Glomerular endothelial cell (primary cell): ENCODE measurements at places on chromosomes 6 and 20.

GRCh38 chr20:32411955-32412706 is 54.0 kb downstream of the ASXL1 start:
- DNase-seq: no peak

DNA sequence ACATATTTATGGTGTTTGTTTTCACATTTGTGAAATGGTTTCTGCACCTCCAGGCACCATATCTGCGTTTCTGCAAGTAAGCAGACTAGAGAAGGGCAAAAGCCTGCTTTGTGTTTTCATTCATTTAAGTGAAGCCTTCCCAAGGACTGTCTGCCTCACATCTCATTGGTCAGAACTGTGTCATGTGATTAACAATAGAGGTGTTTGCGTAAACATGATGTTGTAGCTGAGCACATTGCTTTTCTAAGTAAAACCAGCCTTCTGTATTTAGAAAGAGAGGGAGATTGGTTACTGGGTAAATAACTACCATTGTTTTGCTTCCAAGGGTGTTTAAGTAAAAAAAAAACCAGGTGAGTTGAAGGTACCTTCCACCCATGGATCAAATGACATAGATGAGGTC is 39.7 kb downstream of the SH3BGRL2 start:
- no peak for DNase-seq

GRCh38 chr20:44684047-44684967 is 30.9 kb upstream of the CCN5 start:
- no peak for DNase-seq

- DNase-seq: no peak
These were observed 190.6 kb upstream of the TCF21 start for GRCh38 chr6:133698272-133698671.

- no peak for DNase-seq
These were observed 68.9 kb downstream of the EDN1 start for GRCh38 chr6:12359036-12359435.

- no peak for DNase-seq
These were observed 7.0 kb downstream of the ATXN1 start for GRCh38 chr6:16754274-16754673.
